ENCODE measurements at places on chromosomes 12 and 14.

DNA sequence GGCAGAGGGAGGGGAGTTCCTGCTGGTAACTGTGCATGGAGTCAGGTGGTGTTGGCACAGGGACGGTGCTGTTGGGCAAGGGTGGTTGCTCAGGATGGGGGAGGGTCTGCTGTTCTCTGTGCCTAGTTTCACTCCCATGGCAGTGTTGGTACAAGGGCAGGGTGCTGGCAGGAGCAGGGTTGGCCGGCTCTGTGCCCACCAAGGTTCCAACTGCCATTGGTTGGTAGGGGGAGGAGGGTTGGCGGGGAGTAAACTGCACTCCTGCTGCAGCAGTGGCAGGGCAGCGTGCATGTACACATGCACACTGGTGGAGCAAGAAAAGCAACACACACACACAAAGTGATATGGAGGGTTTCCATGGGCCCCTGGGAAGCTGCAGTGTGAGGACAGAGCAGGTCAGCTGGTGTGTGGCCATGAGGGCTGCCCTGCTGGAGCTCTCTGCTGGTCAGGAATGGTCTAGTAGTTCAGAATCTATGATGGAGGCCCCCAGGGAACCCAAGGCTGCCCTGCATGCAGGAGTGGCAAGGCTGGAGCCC, 269.9 kb upstream of the MGAT4C start:
- no peak for ATAC-seq

DNA sequence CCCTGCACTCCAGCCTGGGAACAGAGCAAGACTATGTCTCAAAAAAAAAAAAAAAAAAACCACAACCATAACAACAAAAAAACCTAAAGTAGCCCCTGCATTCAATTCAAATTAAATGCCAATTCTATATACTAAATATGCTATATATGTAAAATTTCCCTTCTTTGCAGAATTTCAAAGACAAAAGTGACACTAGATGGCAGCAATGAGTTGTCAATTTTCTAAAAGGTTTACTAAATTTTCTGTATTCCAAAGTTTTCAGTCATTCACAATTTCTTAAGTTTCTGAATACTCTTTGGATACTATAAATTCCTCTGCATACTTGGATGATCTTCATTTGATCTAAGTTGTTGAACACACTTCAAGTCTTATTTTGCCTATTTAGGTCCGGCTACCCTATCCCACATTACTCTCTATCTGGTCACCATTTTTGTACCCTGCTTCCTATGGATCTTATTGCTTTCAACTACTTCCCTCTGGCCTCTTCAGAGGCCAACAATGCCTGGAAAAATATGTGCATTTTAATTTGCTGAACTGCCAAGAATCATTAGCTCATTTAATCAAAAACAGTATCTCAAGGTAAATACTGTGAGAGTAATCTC, 27.9 kb downstream of the HNRNPC start:
- ATAC-seq: no peak

- ATAC-seq: no peak
These were observed 18.4 kb downstream of the FAR2 start for GRCh38 chr12:29167445-29167844.

DNA sequence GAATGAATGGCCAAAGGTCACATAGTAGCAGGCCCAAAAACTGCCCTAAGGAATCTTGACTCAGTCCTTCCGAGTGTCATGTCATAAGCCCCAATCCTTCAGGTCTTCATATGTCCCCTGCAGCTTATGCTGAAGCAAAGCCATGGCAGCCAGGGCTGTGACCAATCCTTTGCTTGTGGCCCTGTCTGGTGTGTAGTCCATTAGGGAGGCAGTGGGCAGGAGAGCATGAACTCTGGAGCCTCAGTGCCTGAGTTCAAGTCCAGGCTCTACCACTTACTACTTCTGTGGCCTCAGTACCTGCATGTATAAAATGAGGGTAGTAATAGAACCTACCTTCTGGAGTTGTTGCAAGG, 20.3 kb downstream of the PLEKHG3 start:
- no peak for ATAC-seq

DNA sequence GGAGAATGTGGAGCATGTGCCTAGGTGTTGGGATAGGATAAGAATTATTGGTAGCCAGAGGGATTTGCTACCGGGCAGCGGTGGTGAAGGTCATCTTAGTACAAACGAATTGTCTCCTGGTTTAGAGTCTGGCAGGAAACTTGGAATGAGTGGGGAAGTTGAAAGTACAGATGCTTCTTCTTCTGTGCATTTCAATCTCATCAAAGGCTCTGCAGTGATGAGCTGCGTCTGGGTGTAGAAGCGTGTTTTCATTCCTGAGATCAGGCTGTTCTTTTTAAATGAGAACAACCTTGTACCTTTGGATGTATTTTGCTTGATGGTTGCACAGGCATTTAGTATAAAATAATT, 2.1 kb downstream of the WNK1 start:
- ATAC-seq: no peak

GRCh38 chr12:11732715-11733114, 83.2 kb downstream of the ETV6 start:
- ATAC-seq: no peak

- no peak for ATAC-seq
These were observed 162.8 kb downstream of the RGS6 start for GRCh38 chr14:72094844-72095582.

DNA sequence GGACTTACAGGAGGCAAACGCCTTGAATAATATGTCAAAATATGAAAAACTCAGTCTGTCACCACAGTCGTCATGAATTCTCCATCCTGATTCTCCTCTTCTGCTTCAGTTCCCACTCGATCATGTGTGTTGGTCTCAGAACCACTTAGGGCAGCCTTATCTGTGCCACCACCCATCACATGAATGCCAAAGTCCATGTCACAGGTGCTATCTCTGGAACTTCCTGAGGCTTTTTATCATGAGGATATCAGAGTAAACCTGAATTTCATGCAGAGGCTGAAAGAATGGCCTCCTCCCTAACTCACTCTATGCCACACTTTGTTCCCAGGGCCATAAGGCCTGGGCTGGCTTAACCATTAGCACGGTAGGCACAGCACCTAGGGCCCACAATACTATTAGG, 28.8 kb upstream of the MAP3K9 start:
- ATAC-seq: no peak

GRCh38 chr14:97625477-97625876, 828.3 kb downstream of the VRK1 start:
- ATAC-seq: no peak

DNA sequence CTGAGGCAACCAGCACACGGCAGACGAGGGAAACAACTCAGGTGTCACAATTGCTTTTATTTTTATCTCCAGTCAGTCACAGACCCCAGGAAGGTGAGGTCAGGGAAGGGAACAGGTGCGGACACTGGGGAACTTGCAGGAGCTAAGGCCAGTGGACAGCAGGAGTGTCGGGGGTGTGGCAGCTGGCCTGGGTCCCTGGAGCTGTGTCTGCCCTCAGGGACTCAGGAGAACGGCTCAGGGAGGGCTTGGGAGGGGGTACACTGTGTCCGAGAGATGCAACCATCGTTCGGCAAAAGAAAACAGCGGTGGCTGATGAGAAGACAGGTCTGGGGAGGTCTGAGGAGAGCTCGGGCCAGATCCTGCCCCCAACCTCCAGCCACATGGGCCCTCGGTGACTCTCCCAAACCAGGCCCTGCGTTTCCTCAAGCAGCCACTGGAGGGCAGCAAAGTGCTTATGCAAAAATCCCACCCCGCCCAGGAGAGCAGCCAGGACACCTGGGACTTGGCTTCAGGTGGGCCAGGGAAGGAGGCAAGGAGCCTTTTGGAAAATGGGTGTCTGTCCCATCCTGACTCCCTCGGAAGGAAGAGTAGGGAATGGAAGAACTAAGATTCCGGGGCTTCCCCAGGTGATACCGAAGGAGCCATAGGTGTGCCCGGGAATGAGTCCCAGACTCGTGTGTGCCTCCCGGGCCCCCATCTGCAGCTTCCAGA, 24.1 kb upstream of the BCDIN3D start:
- ATAC-seq: no peak

GRCh38 chr12:57984629-57985151, 43.3 kb downstream of the ATP23 start:
- no peak for ATAC-seq

GRCh38 chr12:12392413-12392812, 35.5 kb downstream of the BORCS5 start:
- ATAC-seq: no peak

- ATAC-seq: no peak
These were observed 149.1 kb downstream of the TSPAN9 start for GRCh38 chr12:3226264-3226663.

DNA sequence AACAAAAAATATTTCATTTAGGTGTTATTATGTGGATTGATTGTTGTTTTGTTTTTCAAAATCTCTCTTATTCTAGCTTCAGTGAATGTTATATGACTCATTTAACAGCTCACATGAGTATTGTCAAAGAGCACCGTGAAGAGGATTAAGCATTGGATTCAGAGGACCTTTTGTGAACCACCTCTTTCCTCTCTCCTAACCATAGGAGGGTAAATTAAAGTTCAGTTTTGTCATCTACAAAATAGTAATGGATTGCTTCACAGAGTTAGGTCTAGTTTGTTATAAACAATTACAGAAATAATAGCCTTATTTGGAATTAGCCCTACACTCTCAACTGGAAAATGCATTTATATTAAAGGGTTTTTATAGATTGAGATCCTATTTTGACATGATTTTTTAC, 962 bp upstream of the KERA start:
- ATAC-seq: no peak

- no peak for ATAC-seq
These were observed 32.0 kb downstream of the ITGA7 start for GRCh38 chr12:55675666-55676065.

DNA sequence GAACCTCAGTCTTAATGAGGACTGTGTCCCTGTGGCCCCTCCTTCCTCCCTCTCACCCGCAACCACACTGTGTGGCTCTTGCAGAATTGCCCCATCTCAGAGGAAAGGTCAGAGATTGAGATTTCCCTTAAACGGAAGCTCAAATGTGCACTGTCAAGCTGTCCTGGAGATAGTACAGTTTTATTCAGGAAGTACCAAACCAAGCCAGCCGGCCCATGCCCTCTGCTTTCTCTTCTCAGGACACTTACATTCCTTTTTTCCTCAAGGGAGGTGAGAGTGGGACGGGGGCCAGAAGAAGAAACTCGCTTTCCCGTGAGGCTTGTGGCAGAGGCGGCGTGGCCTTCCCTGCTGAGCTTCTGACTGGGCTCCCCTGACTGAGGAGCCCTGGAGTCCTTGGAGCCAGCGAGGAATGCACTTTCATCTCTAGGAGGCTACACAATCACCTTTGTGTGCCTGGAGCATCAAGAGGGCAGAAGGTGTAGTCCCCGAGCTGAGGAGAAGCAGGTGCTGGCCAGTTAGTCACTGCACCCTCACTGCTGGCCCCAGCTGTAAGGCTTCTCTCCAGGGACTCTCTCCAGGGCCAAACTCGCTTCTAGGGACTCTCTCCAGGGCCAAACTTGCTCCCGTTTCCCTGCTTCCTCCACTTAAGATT, 24.1 kb upstream of the ATP2A2 start:
- peak; percentile 60 for ATAC-seq
